ENCODE measurements at places on chromosomes 1 and 21. TPM values are rescaled to one million over a fixed set of nuclear protein-coding genes. Genes with fewer than 3 reads are reported as not detected.

DNA sequence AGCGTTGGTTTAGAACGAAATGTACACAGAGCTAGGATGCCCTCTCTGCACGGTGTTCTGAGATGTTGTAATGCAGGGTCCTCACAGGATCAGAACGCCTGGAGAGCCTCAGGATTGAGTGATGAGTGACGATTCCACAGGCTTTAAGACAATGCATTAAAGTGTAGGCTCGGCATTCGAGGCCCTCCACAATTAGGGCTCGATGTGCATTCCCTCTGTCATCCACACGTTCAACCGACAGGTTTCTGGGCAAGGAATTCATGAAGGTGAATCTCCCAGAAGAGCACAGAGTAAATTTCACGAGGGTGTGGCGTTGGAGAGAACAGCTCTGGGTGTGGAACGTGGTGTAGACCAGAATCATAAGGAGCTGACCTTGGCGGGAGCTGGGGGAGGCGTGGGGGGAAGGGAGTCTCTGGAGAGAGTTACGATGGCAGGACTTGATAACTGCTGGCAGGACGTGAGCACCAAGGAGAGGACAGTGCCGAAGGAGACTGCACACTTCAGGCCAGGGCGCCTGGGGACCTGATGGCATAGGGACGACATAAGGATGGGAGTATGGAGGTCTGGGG lies 51.0 kb upstream of the EFHD2 start:
- no peak for DNase-seq

- peak; percentile 5 for DNase-seq
These were observed 33.8 kb downstream of the MFSD2A start for GRCh38 chr1:39988618-39989343.

GRCh38 chr21:34704119-34704518 lies 35.3 kb downstream of the CLIC6 start:
- no peak for DNase-seq

DNA sequence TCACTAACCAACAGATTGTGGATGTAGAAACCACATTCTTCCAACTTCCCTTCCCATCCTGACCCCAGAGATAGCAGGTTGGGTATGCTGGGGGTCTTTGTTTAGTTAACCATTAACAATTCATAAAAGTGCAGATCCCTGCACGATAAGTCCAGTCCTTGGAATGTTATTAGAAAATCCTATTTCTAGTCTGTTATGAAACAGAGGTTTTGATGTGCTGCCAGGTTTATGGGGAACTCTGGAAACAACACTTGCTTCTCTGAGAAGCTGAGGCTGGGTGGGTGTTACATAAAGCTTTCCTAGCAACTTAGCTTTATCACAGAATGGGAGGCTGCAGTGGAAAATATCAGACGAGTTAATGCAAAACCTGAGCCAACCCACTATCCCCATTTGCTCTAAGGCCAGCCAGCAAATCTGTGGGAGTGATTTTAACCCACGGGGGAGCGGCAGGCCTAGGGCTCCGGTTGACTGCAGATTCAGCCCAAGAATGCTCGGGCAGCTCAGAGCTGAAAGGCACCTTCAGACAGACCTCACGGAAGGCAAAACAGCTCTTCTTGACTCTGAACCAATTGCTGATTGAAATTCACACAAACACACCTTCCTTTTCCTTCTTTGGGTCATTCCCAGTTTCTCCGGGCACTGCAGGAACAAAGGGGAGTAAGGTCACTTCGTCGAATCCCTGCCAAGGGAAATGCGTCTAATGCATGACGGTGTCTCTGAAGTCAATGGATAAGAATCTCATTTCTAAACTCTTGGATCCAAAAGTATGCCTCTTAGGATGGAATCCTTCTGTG lies 111.7 kb upstream of the IRF2BP2 start:
- peak; percentile 63 for DNase-seq

- no peak for DNase-seq
These were observed 52.0 kb upstream of the SMYD2 start for GRCh38 chr1:214228976-214229375.

DNA sequence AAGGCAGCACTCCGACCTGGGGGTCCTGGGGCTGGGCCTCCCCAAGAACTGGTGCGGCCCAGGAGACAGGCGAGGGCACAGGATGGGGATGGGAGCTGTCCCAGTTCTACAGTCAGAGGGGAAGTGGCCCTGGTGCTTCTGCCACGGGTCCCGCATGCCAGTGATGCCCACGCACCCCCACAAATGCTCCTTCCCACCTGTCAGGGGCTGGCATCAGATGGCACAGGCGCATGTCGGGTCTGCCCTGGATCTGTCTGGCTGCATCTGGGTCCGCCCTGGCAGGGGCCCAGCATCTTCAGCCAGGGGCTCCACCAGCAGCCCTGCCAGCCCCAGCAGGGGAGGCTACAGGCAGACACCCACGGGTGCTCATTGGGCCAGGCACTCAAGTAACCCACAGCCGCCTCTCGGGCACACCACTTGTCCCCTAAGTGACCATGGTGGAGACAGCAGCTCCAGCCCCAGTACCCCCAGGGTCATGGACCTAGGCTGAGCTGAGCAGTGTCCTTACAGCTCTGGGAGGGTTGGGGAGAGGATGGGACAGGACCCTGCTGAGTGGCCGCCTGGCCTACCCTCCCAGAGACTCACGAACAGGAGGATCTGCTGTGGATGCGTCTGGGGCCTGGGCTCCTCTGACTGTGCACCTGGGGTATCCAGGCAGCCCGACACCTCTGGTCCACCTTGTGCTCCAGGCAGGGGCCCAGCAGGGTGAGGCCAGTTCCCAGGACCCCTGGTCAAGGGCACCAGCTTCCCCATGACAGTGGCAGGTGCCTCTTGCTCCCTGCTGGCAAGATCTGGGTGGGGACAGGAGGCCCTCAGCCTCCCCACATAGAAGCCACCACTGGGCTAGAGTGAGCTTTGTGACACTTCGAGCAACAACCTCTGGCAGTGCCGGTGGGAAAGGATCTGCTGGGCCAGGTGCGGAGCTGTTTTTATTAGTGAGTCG lies 5.4 kb downstream of the SMIM1 start:
- DNase-seq = no peak

DNA sequence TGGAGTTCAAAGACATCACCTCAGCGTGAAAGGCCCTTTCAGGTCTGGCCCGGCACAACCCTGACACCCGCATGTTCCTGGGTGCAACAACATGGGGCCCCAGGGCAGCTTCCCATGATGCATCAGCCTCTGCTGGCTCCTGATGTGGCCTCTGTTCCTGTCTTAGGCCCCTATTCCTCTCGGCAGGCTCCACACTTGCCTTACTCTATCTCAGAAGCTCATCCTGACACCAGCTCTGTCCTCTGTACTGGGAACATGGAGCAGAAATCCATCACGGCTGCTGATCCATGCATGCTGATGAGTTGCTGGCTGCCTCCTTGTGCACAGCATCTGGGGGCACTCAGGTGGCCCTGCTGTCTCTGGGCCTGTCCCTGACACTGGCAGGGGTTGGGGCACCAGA lies 74.6 kb downstream of the ADARB1 start:
- no peak for DNase-seq

DNA sequence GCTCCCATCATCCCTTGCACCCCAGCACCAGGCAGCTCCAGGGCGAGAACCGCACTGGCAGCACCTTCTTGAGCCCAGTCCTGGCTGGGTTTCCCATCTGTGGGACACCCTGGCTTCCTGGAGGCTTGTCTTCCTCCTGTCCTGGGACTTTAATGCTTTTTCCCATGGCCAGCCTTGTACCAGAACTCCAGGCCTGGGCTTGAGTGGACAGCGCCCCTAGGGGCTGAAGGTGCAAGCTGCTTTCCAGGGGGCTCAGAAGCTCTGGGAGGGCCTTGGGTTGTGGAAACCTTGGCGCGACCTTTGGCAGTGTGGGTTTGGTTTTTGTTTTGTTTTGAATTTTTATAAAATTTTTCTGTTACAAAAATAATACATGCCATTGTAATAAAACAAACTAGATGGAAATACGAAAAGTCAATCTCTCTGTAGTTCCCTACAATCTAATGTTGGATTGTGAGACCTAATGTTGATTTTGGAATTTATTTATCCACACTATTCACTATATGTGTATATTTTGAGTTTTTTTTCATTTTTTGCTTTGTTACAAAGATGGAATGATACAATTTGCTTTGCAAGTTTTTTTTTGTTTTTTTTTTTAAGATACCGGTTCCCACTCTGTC lies 33.8 kb upstream of the RPL11 start:
- DNase-seq = no peak

DNA sequence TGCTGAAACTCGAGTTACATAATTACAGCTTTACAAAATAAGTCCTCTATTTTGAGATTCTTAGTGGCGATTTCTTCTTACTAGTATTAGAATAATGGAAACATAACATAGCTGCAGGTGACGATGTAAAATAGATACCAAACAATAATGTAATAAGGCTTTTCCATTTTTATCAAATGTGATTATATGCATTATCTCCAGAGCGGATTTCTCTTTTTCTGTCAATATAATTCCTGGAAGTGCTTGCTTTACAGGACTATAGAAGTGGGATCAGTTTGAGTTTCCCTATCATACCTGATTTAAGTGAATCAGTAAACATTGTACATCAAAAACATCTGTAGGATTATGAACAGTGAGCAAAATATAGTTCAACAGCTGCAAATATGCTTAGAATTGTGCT lies 442.5 kb downstream of the NEGR1 start:
- DNase-seq = no peak

DNA sequence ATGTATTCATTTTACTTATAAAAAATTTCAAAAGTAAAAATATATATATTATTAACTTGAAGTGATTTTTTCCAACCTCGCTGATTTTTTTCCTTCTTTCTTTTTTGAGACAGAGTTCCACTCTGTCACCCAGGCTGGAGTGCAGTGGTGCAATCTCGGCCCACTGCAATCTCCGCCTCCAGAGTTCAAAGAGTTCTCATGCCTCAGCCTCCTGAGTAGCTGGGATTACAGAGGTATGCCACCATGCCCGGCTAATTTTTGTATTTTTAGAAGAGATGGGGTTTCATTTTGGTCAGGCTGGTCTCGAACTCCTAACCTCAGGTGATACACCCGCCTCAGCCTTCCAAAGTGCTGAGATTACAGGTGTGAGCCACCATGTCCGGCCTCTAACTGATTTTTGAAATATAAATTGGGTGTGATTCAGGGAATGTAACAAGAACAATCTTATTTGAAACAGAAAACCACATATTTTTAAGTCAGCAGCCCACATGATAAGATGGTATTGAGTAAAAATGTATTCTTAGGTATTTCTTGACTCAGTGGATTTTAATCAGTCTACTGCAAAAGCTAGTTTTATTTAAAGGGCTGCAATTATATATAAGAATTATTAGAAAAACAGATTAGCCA lies 30.0 kb downstream of the ZBTB8B start:
- DNase-seq = no peak

DNA sequence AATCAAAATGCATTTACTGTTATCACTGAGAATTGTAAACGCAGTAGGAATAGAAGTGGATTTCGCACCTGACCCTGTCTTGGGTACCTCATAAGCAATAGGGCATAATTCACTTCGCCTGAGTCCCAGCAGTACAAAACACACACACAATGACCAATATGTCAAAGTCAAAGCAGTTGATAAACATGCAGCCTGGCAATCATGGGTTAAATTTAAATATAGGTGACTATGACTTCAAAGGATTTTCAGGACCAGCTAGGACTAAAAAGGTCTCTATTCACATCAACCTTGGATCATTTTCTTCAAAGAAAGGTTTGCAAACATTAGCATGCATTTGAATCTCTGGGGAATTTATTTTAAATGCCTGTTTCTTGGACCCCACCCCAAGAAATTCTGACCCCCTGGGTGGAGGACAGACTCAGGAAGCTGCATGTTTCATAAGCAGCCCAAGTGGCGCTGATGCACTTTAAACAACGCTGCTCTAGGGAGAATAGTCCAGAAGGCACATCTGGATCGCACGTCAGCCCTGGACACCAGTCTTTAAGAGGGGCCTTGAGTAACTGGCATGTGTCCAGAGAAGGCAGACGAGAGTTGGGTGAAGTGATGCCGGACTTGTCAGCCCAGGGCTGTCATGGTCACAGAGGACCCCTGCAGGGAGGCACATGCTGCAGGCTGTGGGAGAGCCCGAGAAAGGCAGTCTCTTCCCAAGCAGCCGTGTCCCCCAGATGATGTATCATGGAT lies 55.7 kb upstream of the EFHD2 start:
- DNase-seq = no peak

DNA sequence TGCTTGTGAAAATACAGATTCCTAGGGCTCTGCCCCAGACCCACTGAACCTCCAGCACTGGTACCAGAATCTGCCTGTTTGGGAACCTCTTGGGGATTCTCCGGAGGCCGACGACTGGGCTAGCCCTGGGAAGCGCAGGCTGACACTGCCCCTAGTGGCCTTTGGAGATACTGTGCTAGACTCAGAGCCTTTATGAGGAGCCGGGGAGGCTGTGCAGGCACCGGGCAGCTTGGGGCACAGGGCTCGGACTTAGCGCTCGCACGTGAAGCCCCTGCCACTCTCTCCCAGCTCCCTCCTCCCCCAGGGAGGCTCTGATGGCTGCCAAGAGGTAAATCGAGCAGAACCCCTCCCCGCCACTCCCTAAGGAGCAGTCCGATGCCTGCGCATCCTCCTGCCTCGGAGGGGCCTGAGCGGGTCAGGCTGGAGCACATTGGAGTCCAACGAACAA lies 144.6 kb upstream of the TNR start:
- peak; percentile 53 for DNase-seq

DNA sequence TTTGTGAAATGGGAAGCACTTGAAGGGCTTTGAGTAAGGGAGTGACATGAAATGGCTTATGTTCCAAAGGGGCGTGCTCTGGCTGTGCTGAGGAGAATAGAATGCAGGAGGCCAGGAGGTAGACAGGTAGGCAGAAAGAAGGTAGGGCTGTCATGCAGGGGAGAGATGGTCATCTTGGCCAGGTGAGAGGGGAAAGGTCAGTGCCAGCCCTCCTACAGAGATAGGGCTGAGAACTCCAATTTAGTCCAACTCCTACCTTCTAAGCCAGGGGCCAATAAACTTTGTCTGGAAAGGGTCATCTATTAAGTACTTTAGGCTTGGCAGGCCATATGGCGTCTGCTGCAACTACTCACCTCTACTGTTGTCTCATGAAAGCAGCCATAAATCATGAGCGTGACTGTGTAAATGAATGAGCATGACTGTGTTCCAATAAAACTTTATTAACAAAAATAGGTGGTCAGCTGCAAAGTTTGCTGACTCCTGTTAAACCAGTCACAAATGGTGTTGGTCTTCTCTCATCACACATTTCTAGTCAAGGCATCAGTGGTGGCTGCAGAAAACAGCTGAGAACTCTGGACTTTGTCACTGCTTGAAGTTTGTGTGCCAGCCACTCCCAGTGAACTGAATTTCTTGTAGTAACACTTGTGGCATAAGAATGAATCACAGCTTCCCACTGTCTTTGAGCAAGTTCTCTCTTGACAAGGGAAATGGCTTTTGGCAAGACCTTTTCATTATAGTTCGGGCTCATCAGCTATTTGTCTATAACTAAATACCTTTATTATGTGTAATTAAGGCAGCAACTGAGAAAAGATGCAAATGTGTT lies 32.0 kb upstream of the CD2 start:
- no peak for DNase-seq

DNA sequence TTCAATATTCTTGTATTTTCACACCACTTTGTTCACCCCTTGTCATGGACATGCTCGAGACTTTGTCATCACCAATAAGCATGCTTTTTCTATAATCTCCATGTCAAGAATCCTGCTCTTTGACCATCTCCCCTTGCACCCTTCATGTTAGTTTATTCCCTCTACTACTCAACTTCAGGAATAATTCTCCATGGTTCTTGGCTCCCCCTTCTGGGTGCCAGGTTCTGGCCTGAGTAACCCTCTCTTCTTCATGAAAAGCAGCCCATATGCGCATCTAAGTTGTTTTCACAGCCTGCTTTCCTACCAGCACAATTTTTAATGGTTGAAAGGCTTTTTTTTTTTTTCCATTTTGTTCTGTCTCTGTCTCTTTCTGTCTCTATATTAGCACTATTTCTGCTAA lies 160.7 kb downstream of the LEPR start:
- no peak for DNase-seq

Gene GNAT2
- not detected for polyA plus RNA-seq

Gene TNFRSF18
- 0.20 TPM for polyA plus RNA-seq

Gene TNNI3K
- polyA plus RNA-seq = 1.1 TPM

Gene ERRFI1
- 23.5 TPM for polyA plus RNA-seq
